ENCODE measurements at places on chromosomes 4 and X.

DNA sequence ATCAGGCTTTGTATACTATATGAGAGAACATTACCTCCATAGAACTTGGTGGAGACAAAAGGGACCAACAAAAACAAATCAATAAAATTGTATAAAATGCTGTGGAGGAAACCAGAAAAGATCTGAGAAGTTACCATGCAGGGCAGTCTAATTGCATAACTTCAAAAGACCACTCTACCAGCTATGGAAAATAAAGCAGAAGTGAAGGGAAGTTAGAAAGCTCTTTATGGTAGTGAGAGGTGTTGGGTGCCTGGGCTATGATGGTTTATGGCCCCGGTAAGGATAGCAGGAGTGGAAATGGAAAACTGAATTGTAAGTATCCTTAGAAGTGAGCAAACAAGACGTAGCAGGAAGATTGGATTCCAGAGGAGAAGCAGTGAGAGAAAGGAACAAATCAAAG, 3.1 kb downstream of the TMEM184C start:
- no peak for DNase-seq

DNA sequence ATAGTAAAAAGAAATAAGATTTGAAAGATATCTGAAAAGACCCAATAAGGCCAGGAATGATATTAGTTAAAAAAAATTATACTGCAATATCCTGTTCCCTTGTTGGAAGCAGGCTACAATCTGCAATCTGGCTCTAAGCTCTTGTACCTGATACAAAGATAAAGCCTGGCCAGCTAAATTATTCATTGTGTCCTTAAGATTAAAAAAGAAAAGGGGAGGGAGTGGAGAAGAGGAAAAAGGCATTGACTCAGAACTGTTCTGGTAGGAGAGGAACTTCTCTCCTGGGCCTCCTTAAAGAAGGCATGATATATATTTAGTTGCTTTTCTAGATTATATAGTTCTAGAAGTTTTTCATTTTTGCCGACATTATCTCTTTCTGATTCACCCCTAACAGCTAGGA, 46.7 kb downstream of the IRF2 start:
- no peak for DNase-seq

GRCh38 chr4:152109531-152110509, 349.0 kb upstream of the GATB start:
- DNase-seq: no peak

DNA sequence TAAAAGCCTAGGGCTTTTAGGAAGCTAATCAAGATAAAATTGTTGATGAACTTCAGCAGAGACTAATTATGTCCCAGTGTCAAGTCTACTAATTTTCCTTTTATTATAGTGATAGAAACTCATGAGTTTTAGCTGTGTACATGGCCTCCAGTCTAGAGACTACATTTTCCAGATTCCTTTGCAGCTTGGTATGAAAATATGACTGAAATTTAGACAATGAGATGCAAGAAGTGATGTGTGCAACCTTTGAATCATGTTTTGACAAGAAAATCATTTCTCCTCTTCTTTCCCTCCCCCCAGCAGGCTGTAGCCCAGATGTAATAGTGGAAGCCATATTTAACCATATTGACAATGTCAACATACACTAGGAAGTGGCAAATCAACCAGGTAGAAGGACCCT, 30.3 kb upstream of the IL13RA2 start:
- no peak for DNase-seq

GRCh38 chr4:36734334-36734733, 452.9 kb downstream of the DTHD1 start:
- DNase-seq: no peak

DNA sequence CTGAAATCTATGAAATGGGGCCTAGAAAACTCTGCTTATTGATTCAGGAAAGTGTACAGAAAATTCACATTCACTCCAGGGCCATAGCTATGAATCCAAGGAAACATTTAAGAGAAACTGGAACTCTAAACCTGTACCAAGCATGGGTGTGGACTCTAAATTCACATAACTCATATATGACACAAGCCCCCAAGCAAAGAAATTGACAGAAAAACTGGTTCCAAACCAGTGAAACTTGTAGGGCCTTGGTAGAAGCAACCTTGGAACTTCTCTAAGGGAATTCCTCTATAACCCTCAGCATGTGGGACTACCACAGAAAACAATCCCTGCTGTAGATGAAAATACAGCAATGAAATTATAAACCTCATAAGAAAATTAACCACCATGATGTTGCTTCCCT, 106.6 kb upstream of the NRK start:
- no peak for DNase-seq

DNA sequence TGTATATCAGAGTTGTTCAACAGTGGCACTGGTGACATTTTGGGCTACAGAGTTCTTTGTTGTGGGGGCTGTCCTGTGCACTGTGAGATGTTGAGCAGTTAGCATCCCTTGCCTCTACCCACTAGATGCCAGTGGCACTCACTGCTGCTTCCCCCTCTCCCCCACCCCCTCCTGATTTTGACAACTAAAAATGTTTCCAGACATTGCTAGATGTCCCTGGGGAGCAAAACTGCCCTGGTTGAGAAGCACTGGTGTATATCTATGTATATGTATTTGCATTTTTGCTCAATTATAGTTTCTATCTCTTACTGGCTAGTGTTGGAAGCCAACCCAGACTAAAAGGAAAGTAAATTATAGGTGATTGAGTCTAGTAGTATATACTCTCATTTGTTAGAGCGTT, 2.4 kb downstream of the TMEM131L start:
- DNase-seq: no peak

DNA sequence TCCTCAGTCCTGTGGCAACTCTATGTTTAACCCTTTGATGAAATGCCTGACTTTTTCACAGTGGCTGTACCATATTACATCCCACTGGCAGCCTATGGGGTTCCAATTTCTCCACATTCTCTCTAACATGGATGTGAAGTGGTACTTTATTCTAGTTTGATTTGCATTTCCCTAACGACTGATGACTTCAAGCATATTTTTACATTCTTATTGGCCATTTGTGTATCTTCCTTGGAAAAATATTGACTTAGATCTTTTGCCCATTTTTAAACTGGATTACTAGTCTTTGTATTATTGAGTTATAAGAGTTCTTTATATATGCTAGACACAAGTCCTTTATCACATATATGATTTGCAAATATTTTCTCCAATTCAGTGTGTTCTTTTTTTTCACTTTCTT, 2.1 kb upstream of the RAB39B start:
- no peak for DNase-seq

DNA sequence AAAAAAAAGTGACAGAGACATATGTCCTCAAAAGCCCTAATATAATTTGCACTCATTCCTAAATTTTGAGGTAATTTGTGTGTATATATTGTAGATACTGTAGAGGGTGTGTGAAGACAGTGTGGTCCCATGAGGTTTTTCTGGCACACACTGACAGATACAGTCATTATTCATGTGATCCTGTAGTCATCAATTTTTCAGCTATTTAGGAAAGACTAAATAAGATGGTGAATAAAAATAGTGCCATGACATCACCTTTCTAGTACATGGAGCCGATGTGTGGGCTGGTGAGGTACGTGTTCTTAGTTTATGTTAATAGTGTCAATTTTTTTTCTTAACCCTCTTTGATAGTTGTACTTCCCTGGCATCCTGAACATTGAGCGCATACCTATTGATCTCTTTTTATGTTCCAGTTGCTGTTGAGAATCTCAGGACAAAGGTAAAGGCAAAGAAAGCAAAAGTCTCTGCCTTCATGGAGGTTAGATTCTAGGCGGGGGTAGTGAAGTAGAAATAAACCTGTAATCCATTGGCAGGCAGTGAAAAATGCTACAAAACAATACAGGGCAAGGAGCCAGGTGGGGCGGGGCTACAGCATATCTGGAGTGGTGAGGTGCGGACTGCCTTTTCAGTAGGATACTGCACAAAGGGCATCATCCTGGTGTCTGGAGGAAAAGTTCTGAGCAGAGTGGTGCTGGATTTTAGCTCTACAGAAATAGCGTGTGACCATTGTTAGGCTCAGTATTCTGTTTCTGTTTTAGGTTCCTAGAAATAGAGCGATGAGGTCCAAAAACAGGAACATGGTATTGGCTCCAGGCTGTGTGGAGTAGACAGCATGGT, 93.8 kb downstream of the ARHGAP10 start:
- no peak for DNase-seq

GRCh38 chr4:14167876-14168510, 540.5 kb upstream of the BOD1L1 start:
- DNase-seq: no peak

GRCh38 chrX:119687661-119688413, 5.1 kb downstream of the SEPTIN6 start:
- no peak for DNase-seq

- peak; percentile 77 for DNase-seq
Measured at GRCh38 chrX:11533199-11533651, 132.5 kb downstream of the ARHGAP6 start.

GRCh38 chrX:74461384-74461783, 40.1 kb downstream of the SLC16A2 start:
- DNase-seq: no peak

- no peak for DNase-seq
Measured at GRCh38 chr4:94798808-94799207, 41.1 kb downstream of the BMPR1B start.

- DNase-seq: no peak
Measured at GRCh38 chrX:920234-920799, 289.7 kb downstream of the SHOX start.

DNA sequence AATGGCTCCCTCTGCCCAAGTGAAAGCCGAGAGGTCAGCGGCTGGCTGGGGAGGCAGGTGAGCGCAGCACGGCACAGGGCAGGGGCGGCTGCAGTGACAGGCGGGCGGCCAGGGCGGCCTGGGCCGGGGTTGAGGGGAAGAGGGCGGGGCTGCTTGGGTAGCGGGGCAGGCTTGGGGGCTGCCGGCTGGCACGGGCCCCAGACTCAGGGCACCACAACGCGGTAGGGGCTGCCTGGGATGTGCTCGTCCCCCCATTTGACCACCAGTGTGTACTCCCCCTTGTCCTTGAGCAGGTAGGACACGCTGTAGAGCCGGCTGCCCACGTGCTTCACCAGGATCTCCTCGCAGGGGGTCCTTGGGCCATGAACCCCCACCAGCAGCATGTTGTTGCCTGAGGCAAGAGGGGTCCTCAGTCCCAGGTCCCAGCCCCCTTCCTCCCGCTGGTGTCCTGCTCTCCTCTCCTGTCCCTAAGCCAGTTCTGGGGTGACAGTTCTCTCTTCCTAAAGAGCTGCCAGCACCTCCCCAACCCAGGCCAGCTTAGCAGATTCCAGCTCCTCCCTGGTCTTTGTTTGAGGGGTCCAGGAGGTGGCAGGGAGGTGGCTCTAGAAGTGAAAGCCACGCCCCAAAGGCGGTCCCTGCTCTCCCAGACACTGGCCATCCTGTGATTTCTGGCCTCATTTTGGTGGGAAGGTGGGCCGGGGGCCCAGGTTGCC, 25.6 kb downstream of the FLNA start:
- no peak for DNase-seq

GRCh38 chr4:13701937-13702446, 74.5 kb upstream of the BOD1L1 start:
- no peak for DNase-seq

- no peak for DNase-seq
Measured at GRCh38 chr4:156643826-156644225, 327.8 kb downstream of the PDGFC start.

GRCh38 chrX:95435198-95435597, 1249.4 kb upstream of the DIAPH2 start:
- DNase-seq: no peak

GRCh38 chr4:155914782-155915181, 11.3 kb downstream of the TDO2 start:
- DNase-seq: no peak

- no peak for DNase-seq
Measured at GRCh38 chr4:183256343-183256742, 63.7 kb downstream of the CLDN22 start.

DNA sequence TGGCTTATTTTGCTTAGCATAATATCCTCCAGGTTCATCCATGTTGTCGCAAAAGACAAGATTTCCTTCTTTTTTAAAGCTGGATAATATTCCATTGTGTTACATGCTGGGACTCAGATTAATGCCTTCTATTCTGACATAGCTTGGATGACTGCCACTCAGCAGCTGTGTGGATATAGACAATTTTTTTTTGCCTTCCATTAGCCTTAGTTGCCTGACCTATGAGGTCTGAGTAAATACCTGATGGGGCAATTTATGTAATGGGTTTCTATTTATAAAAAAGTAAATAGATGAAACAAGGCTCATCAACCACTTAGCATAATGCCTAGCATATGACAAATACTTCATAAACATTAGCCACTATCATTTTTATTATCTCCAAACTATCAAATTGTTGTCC, 515.4 kb downstream of the ZNF674 start:
- no peak for DNase-seq

DNA sequence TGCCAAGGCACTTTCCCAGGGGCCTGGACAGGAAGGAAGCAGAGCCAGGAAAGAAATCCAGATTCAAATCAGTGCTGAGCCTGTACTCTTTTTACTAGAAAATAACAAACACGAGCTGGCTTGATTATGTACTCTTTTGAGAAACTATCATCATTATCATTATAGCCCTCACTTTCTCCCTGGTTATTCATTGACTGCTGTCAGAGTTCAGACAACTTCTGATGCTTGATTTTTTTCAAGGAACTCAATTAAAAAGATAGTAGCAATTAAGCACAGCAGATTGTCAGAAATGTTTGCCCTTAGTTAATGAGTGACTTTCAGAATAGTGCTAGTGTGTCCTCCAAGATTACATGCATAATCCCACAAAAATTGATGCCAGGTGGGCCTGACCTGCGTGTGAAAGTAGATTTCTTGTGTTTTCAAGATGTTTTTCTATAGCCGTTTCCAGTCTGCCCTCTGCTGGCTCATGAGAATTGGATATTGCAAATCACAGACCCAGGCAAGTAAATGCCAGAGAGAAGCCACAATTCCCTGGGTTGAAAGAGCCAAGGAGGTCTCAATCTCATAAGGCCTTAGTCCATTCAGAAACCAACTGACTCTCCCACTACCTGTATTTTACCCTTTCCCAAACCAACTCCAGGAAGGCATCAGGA, 14.3 kb upstream of the PNPLA4 start:
- DNase-seq: no peak

DNA sequence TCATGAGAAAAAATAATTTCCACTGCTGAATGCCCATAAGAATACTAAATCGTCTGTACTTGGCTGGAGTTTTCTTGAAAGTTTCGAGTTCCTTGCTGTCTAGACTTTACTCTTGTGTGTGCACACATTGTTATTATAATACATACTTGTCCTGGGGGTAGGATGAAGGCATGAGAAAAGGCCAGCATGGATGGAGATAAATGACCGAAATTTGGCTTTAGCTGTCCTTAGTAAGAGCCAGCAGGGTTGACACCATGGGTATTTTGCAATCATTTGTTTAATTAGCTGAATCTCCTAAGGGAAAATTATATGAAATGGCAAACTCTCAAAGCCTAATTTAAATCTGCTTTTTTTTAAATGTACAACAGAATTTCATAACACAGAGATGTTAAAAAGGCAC, 641.6 kb downstream of the ADGRL3 start:
- DNase-seq: no peak

GRCh38 chr4:128287141-128287870, at the start of gene PGRMC2:
Gene PGRMC2 (minus strand): TSS chr4:128287813. CDS start chr4:128287790, 23 bp downstream.
- peak; percentile 51 for DNase-seq

DNA sequence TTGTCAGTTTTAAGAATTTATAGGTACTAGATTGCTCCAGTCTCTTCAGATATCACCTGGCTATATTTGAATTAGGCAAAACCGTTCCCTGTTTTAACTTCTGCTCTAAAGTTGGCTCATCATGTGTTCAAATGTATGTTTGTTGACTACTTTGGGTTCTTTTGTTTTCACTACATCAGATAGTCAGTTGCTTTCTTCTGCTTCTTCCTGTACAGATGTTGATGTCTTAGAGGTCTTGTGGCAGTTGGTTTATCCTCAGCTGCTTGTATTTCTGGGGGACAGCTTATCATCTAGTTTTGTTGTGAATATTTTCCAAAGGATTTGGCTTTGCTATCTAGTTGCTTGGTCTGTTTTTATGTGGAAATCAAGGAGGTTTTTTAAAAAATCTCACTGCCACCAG, 28.0 kb downstream of the TBC1D19 start:
- DNase-seq: no peak
